Fibroblast of skin of back (primary cell): ENCODE measurements at places on chromosomes 4 and X.

DNA sequence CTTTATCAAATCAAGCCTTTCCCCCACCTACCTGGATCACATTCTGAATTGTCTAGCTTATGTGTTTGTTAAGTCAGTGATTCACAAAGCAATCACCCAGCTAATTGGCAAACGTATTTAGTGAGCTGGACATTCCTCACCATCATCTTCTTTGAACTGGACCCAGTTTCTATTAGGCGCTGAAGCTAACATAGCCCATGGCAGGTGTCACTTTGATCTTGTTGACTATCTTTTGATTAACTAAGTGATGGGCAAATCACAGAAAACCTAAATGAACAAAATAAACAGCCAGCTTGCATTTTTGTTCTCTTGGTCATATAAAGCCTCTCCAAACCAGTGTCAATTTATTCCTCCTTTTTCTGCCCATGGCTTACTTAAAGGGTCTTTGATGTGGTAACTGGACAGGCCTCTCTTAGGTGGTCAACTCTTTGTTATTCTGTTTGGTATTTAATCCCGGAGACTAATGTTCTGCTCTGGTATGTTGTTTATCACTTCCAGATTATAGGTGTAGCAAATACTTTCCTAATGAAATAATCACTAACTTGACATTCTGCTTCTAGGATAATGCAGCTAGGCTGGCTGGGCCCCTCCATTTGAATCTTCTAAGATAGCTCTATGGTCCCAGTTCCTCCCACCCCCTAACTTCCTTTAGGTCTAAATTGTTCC is 105.3 kb upstream of the SMIM10 start:
- DNase-seq = no peak

DNA sequence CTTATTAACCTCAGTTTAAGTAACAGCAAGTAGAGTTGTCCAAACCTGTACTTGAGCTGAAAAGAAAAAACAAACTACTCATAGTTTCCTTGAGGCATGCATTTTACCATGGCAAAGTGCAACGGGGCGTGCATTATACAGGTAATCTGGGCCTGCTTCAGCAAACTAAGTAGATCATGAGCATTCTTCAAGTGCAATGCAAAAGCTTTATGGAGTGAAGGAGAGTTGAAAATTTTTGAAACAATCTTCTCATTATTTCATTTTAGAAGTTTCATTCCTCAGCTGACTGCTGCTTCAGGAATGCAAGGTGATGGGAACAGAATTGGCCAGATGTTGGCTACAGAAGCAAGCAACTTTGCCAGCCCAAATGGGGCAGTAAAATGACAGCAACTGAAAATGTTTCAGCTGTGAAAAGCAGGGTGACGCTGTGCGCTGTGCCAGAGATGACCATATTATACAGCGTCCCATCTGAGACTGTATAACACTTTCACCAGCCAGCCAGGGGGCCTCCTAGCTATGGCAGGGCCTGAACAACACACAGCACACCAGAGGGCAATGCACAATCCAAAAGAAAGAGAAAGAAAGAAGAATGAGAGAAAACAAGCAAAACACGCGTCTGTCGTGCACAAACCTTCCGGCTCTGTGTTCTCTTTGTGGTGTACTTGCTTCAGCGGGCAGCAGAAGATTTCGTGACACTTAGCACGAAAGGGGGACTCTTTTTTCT is 145.5 kb upstream of the FGF13 start:
- DNase-seq = no peak

GRCh38 chr4:73698217-73698616 is 42.2 kb upstream of the CXCL8 start:
- peak; percentile 28 for DNase-seq

- DNase-seq = no peak
Observed at GRCh38 chrX:153685156-153685536, 2.6 kb upstream of the SLC6A8 start.

GRCh38 chr4:28179126-28179525 is 1318.5 kb downstream of the STIM2 start:
- no peak for DNase-seq
